ENCODE measurements at places on chromosomes 1 and 21. TPM values are rescaled to one million over a fixed set of nuclear protein-coding genes. Genes with fewer than 3 reads are reported as not detected.

GRCh38 chr1:40944326-40944725 lies 35.2 kb upstream of the CTPS1 start:
- DNase-seq, result no peak

- DNase-seq, result no peak
Observed at GRCh38 chr1:202858331-202858730, 30.6 kb downstream of the RABIF start.

The TNFRSF4 gene
- 1.8 TPM for total RNA-seq

DNA sequence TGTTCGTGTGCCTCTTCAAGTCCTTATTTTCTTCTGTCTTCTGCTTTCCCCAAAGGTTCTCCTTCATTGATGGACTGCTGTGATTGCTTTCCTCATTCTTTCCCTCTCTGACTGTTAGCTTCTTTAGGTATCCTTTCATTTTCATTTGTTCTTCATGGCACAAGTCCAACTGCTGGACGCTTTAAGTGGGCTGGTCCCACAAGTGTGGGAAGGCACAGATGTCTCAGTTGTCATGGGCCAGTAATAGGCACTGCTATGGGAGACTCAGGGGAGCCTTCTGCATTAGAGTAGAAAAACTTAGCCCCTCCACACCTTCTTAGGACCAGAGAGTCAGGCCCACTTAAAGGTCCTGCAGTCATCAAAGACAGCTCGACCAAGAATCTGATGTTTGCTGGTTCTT lies 122.3 kb upstream of the C1orf105 start:
- DNase-seq, result no peak

DNA sequence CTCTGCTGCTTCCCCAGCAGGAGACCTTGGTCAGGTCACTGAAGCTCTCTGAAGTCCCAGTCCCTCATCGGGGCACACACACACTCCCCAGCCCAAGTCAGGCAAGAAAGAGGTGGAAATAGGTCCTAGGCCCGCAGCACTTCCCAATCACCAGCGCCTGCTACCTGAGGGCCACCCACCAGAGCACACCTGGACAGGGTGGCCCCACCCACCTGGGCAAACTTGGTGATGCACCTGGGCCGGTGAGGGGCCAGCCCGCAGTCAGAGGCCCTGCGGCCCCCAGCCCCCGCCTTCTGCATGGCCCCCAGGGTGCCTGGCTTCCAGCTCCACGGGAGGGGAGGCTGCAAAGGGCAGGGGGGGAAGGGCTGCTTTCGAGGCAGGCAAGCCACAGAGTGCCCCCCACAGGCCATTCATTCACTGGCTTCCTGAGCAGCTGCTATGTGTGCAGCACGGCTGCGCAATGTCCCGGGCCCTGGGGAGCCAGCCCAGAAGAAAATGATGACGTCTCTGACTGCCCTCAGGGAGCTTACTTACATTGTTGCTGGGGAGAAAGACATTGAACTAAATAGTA lies 4.7 kb downstream of the SH2D5 start:
- DNase-seq, result peak; percentile 36

DNA sequence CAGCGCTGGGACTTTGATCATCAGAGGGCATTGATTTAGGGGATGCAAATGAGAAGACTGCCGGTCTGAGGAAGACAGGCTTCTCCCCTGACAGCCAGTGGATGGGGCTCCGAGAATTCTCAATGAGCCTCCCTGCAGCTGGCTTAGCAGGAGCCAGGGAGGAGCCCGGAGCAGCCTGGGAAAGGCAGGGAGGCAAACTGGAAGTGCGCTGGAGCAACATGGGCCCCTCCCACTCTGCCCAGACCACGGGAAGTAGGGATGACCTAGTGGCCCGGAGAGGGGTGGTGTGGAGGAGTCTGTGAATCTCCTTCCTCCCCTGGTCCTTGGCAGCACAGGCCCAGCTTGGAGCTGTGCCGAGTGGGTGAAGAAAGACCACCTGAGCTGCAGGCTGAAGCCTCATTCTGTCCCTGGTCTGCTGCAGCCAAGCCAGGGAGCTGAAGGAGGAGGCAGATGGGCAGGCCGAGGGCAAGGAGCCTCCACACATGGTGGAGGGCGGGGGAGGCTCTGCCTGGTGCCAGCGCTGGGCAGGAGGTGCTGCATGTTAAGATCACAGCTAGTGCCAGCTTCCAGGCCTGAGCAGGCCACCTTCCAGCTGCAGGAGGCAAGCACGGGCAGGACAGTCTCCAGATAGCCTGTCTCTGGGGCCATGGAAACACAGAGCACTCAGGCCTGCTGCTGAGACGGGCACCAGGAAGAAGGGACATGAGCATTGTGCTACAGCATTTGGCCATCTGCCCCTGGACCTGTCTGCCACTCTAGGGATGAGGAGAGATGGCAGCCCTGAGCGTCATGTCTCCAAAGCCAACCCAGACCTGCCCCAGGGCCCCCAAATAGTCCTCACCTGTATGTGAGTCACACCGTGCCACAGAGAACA lies 12.2 kb upstream of the CLSTN1 start:
- no peak for DNase-seq

The TRIM58 gene
- 0.84 TPM for total RNA-seq

The UFC1 gene
- total RNA-seq, result 91.0 TPM

The GSTM1 gene
- total RNA-seq, result 30.5 TPM

DNA sequence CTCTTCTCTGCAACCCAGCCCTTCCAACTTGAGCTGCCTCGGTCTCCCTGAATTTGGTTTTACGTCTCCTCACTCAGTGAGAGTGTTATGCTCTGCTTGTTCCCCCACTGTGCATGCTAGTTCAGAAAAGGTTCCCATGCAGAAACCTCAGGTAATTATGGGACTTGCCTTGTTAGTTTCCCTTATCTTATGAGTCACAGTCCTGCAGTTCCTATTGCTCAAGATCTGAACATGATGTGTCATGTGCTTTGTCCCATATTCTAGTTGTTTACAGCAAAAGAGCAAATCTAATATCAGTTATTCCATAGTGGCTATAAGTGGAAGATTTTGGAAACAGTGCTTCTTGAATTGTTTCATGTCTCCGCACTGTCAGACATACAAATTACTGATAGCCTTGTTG lies 74.4 kb downstream of the DUSP10 start:
- no peak for DNase-seq

- DNase-seq, result no peak
Observed at GRCh38 chr1:204227351-204227750, 13.6 kb upstream of the GOLT1A start.

DNA sequence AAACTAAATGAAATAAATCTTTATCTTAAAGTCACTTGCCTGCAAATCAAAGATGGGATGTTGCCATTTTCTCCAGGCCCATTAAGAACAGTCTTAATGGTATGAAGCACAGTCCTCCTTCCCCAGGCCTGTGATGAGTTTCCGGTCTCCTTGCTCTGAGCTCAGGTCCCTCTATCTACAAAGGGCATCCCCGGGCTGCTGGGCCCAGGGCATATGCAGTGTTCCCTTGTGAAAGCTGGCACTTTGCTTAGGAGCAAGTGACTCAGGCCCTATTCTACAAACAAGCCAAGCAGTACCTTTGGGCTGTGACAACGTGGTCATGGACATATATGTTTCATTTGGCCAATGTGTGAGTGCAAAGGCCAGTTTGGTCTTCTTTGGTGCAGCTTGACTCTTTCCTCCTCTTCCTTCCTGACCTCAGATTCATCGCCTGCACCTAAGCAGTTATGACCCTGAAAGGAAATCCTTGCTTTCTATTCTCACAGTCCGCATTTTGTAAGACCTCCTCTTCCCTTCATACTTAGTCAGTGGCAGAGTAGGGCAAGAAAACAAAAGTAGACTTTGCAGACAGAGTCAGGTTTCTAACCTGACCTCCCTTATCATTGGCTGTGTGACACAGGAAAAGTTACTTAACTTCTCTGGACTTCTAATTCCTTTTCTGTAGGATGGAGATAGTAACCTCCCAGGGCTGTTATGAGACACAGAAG lies 109.5 kb downstream of the ERG start:
- DNase-seq, result no peak

The RAB13 gene
- 9.7 TPM for total RNA-seq

DNA sequence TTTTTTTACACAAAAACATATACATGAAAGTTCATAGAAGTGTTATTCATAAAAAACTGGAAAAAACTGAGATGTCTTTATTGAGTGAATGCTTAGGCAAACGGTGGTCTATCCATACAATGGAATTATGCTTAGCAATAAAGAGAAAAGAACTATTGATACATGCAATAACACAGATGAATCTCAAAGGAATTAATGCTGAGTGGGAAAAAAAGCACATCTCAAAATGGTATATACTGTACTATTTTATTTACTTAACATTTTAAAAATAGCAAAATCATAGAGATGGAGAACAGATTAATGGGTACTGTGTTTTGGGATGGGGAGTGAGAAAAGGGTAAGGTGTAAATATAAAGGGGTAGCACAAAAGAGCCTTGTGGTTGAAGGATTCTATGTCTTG lies 29.8 kb downstream of the METTL18 start:
- no peak for DNase-seq

GRCh38 chr1:7783178-7783711 lies 846 bp upstream of the PER3 start:
- DNase-seq, result peak; percentile 63

GRCh38 chr1:66464351-66464750 lies 69.6 kb upstream of the SGIP1 start:
- no peak for DNase-seq

The NGF gene
- not detected for total RNA-seq

- DNase-seq, result no peak
Observed at GRCh38 chr1:33874636-33875035, 10.8 kb downstream of the HMGB4 start.

DNA sequence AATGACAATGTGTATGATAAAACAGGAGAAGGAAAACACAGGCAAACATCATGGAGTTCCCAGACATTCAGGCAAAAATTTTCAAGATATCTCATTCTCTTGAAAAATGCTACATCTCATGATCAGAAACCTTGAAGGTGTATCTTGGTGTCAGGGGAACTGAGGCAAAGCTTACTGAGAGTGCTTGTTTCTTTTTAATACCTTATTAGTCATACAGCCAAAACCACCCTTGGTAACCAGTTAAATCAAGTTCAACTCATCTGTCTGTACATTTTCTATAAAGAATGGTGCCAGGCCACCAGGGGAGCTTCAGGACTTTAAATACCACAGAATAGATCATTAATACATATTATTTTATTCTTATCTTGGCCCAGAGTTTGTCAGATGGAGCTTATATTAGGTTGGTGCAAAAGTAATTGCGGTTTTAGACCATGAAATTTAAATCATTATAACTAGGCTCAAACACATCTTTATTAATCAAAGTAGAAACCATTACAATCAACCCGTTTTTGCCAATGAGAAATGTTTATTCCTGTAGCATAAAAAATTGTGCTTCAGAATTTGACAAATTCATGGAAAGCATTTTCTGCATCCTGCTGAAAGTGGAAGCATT lies 1036.0 kb downstream of the AMY1C start:
- no peak for DNase-seq

The GPR137B gene
- 11.3 TPM for total RNA-seq

- no peak for DNase-seq
Observed at GRCh38 chr1:2124446-2125198, 70.0 kb downstream of the FAAP20 start.

DNA sequence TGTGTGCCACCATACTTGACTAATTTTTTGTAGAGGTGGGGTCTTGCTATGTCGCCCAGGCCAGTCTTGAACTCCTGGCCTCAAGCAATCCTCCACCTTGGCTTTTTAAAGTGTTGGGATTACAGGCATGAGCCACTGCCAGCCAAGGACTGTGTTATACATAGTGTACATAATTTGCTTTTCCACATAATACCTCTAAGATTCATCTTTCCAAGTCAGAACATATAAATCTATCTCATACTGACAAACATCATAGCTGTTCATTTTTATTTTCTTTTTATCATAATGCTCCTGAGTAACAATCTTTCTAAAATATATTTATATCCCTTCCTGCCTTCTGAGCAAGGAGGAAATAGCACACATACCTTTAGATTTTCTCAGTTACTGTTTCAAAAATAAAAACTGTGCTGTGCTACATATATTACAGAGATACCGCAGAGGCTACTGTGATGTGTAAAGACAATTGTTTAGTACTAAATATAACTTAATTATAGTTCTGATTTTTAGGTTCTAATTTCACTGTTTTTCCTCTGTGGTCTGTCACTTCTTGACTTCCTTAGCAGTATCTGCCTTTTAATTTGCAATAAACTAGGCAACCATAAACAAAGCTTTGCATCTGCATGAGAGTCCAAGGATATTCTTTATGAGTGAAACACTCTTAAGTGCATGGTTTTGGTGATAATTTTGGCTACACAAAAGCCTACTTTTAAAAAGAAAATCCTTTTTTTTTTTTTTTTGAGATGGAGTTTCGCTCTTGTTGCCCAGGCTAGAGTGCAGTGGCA lies 59.3 kb downstream of the EYA3 start:
- no peak for DNase-seq

The FCRL3 gene
- 115 TPM for total RNA-seq

- no peak for DNase-seq
Observed at GRCh38 chr1:168553680-168554553, 10.1 kb upstream of the XCL2 start.

GRCh38 chr1:108671143-108671542 lies 10.2 kb upstream of the HENMT1 start:
- DNase-seq, result no peak

GRCh38 chr1:23627069-23627735 lies 64.4 kb upstream of the RPL11 start:
- peak; percentile 72 for DNase-seq

DNA sequence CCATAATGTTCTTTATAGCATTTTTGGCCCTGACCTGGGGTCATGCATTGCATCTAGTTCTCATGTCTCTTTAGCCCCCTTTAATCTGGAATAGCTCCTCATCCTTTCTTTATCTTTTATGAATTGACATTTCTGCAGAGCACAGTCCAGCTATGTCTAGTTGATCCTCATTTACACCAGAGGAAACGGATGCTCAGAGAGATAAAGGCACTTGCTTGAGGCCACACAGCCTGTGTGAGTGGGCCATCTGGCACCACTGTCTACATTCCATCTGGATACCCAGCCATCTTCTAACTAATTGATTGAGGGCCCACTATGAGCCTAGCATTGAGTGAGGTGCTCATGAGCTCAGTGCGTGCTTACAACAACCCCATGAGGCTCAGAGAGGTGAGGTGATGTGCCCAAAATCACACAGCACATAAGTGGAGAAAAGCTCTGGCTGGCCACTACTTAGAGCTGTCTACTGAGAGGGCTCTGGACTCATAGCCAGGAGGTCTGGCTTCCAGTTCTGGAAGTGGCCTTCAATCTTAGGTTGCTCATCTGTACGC lies 3.5 kb downstream of the HPCA start:
- no peak for DNase-seq

The TFAP2E gene
- 4.5 TPM for total RNA-seq

- no peak for DNase-seq
Observed at GRCh38 chr1:25700626-25701025, 84.0 kb downstream of the MAN1C1 start.

The TEX38 gene
- total RNA-seq, result not detected
